GM12864 (cell line): ENCODE measurements at places on chromosomes 4 and X.
A peak's percentile ranks its signal among the peaks of the same experiment; 100 is the strongest.

DNA sequence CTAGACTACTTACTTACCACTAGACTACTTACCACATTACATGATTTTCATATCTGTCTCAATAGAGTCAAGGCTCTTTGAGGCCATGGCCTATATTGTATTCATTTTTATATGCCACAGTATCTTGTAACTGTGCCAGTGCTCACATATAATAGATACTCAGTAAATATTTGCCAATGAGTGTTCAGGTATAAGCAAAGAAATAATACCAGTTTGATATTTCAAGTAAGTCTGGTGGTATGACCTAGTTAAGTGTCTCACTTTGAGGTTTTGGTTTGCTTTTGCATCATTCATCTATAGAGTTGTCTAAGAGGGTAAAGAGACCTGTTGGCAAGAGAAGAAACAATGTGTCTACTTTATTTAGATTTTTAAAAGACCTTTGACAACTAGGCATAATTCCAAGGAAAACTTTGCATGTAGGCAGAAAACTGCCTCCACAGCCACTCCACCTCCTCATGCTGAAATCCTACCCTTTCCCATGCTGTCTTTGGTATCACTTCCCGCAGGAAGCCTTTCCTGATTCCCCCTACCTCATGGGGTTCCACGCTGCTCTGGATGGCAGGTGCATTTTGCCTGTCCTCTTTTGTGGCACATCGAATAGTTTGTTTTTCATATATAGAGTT is 91.3 kb upstream of the KLHL13 start:
- DNase-seq = no peak

DNA sequence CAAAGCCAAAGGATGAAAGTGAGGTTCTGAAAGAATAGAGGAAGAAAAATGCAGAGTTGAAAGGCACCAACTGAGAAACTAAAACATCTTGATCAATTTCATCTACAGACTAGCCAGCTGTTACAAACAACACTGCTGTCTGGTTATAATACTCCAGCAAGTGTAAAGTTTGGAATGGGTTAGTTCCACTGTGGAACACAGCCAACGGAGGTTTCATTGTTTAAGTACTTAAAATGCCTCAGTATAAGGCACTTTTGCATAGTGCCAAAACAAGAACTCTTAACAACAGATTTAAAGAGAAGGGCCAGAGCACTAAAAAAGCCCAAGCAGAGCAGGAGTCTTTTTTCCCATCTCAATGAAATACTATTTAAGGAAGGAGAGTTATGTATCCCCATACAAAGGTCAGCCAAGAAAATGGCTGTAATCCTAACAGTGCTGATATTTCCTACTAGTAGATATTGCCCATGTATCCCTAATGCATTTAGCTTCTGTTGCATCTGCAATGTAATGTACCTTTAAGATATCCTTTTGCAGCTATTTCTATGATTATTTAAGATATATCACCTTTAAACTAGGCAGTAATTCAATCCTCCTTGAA is 16.5 kb downstream of the ACSL4 start:
- DNase-seq = no peak

DNA sequence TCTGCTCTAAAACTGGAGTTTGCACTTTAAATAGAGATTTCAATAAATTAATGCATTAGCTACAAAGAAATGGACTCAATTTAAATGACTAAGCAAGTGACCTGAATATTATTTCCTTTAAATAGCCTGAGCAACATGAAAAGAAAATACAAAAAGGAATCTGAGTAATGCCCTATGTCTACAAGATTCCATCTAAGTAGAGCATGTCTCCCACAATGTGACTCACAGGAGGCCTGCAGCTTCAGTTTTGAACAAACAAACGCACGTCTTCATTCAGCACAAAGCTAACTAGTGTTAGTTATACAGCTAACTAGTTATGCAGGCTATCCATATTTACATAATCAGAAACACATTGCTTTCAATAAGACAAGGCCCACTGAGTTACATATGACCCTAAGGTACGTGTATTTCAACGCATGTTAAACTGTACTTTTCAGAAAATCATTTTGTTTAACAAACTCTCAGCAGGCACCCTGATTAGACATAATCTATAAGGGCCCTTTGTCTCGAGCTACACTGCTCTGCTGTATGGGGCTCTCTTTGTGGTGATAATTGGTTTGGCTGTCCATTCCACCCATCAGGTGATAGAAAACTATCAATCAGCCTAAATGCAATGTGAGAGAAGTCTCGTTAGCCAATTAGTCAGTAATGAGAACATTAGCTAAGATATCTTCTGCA is 116.5 kb downstream of the MAML3 start:
- DNase-seq = no peak

DNA sequence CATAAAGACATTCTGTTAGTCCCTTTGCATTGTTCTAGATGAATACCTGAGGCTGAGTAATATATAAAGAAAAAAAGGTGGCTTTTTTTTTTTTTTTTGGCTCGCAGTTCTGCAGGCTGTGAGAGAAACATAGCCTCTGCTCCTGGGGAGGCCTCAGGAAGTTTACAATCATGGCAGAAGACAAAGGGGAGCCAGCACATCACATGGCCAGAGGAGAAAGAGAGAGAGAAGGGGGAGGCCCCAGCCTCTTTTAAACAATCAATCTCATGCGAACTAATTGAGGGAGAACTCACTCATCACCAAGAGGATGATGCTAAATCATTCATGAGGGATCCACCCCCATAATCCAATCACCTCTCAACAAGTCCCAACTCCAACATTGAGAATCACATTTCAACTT is 364.0 kb upstream of the EPHA5 start:
- DNase-seq = no peak

- no peak for DNase-seq
Observed at GRCh38 chr4:64340218-64341110, 68.8 kb downstream of the TECRL start.

- DNase-seq = no peak
Observed at GRCh38 chrX:1034717-1035116, 177.7 kb downstream of the CRLF2 start.

- DNase-seq = no peak
Observed at GRCh38 chr4:76341063-76341462, 34.5 kb downstream of the STBD1 start.

DNA sequence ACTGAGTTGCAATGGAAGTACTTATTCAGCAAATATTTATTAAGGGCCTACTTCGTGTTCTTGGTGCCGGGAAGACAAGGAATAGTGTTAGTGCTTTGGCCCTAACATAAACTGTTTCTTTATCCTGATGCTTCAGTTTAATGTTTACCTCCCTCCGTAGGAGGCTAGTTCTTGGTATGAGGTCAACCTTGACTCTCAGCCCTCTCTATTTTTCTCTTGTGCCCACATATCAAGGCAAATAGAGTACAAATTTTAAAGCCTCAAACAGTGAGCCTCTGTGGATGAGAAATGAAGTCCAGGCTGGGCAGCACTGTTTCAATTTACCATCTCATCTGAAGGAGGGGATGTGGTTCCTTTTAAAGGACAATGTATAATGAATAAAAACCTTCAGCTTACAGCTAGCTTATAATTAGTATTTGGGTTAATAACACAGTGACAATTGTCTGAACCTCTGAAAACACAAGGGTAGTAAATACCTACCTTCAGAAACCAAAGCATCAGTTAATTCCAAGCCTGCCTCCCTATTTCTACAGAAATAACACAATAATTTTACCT is 68.5 kb downstream of the SH3RF1 start:
- DNase-seq = no peak

- no peak for DNase-seq
Observed at GRCh38 chr4:109164011-109164410, 138.4 kb downstream of the COL25A1 start.

DNA sequence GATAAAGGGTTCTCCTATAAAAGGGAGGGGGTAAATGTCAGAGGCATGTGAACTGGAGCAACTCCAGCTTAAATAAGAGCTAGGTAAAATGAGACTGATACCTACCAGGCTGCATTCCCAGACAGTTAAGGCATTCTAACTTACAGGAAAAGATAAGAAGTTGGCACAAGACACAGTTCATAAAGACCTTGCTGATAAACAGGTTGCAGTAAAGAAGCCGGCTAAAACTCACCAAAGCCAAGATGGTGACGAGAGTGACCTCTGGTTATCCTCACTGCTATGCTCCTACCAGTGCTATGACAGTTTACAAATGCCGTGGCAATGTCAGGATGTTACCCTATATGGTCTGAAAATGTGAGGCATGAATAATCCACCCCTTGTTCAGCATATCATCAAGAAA is 13.1 kb upstream of the SULT1B1 start:
- DNase-seq = no peak

- DNase-seq = no peak
Observed at GRCh38 chr4:63393544-63393943, 1015.7 kb downstream of the TECRL start.

DNA sequence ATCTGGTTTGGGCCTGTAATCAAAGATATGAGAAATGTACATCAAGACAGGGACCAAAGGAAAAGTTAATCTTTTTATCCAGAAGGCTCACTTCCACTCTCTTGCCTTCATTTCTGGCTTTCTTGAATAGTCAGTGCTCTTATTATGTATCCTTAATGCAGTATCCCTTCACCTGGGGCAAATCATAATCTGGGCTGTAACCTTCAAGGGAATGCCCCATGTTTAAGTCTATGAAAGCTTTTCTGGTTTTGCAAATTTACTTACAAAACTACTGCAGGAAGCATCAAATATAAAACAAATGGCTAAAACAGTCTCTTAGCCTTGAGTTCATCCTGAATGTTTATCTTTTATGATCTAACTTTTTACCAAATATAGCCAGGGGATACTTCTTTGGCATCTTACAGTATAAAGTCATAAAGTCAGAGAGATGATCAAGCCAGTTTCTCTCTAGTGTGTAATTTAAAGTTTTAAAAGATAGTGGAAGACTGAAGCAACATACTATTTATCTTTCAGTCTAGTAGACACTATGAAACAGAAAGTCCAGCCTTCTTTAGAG is 1214.8 kb downstream of the STIM2 start:
- no peak for DNase-seq

DNA sequence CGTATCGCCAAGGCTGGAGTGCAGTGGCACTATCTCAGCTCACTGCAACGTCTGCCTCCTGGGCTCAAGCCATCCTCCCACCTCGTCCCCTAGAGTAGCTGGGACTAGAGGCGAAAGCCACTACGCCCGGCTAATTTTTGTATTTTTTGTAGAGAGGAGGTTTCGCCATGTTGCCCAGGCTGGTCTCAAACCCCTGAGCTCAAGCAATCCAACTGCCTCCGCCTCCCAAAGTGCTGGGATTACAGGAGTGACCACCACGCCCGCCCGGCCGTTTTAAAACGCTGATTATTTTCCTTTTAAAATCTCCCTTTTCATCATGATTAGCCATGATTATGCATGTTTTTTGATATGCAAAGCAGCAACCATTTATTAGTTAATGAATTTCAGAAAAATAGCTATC is 2.2 kb downstream of the N4BP2 start:
- no peak for DNase-seq

DNA sequence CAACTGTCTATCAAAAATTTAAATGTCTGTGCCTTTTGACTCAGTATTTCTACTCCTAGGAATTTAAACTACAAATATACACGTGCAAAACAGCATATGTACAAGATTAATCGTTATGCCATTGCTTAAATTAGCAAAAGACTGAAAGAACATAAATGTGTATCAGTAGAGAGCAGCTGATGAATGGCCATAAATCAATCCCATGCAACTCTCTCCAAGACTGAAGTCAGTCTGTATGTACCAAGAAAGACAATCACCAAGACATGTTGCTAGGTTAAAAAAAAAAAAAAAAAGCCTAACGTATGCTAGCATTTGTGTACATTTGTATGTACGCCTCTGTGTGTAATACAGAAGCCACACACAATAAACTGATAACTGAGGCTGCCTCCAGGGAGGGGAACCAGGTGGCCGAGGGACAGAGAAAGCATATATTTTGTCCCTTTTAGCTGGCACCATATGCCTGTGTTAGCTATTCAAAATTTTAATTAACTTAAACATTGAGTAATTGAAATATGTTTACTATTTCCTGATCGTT is 130.7 kb downstream of the SH3KBP1 start:
- DNase-seq = no peak

DNA sequence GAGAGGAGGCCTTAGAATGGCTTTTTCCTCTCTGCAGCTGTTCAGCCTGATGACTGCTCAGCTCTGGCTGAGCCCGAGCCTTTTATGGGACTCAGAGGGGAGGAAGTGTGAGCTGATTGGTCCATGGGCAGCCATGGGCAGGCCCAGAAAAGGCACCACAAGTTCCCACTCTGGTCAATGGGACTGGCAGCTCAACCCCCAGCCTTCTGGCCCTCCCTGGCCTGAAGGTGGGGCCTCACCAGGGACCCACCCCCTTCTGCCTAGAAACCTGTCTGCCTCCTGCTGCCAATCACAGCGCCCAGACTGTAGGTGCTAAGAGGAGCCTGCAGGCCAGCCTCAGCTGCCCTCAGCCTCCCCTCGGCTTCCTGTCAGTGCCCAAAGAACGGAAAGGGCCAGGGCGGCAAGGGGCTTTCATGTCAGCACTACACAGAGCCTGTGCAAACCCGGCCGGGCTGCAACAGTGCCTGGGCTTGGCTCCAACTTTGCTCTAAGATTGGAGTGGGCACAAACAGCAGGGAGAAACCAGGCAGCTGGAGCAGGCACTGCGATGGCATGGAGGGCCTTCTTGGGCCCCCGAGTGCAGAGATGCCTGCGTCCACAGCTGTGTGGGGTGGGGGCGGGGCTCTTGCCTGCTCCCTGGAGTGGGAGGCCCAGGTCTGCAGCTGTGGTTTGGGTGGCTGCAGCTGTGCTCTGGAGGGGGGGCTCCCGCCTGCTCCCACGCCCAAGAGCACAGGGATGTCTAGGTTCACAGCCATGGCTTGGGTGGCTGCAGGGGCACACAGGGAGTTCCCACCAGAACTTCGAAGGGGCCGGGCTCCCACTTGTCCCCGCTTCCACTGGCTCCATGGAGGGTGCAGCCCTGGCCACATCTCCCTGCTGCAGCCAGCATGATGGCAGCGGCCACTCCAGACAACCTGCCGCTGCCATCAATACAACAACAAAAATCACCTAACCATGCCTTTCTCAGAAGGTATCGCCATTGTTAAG is 92.6 kb downstream of the NXF2 start:
- DNase-seq = no peak

- no peak for DNase-seq
Observed at GRCh38 chrX:140318296-140318695, 186.6 kb downstream of the SOX3 start.

DNA sequence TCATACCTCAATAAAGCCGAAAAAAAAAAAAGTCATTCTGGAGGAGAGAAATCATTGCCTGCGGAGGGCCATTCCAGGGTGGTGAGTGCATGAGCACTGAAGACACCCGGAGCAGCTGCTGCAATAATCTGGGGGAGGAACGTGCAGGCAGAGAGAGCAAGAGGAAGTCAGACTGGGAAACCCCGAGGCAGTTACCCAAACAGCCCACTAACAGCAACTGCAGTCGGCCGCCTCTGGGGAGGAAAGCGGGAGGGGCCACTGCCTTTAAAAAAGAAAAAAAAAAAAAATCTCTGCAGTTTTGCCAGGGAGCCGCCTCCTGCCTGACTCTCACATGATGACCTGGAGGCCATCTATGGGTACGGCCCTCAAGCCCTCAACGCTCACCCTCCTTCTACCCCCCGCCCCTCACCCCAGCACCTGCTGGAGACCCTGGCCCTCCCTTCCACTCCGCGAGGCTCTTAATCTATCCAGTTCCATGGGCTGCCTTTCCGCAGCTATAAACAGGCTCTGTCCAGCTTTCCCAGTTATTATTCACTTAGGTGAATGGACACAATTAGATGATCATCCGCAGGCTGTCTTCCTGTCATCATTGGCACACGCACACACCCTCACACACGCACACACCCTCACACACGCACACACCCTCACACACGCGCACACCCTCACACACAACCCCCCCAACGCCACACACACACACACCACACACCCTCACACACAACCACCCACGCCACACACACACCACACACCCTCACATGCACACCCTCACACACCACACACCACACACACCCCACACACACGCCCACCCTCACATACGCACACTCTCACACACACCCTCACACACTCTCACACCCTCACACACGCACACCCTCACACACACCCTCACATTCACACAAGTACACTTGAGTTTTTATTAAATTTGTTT is 3.4 kb upstream of the AVPR2 start:
- DNase-seq = peak; percentile 44
